ENCODE measurements at places on chromosomes 4 and X.

DNA sequence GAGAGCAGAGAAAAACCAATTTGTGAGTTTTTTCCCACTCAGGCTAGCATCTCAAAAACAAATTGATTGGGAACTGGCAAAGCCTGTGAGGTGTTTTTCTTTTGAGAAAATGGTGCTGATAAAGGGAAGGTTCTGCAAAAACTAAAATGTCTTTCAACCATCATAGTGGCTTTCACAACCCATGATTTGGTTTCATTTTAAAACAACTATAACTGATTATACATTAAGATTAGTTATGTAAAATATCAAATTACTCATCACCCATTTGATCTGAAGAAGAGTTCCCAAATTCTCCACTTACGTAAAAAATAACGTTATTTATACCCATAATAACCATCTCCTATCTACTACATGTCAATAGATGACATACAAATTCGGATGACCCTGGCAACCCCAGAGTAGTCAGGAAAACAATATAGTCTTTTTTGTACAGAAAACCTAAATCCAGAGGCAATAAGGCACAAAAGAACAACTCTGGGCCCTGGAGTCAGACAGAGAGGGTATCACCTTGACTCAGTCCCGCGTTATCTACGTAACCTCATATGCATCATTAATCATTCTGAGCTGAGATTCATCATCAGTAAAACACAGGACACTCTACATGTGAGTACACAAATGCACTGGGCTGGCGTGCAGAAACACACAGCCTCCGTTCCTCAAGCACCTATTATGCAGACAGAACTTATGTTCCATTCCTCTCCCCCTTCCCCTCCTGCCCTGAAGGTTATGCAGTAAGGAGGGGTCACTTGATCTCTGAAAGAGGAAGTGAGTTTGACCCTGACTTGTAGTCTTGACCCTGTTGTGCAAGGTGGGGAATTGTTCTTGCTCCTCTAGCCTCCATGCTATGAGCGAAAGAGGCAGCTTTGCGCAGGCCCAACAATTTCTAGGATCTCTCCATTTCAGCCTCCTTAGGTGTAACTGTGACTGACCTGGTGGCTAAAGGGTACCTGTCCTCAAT, 82.2 kb downstream of the SLC9A7 start:
- DNase-seq, result no peak

DNA sequence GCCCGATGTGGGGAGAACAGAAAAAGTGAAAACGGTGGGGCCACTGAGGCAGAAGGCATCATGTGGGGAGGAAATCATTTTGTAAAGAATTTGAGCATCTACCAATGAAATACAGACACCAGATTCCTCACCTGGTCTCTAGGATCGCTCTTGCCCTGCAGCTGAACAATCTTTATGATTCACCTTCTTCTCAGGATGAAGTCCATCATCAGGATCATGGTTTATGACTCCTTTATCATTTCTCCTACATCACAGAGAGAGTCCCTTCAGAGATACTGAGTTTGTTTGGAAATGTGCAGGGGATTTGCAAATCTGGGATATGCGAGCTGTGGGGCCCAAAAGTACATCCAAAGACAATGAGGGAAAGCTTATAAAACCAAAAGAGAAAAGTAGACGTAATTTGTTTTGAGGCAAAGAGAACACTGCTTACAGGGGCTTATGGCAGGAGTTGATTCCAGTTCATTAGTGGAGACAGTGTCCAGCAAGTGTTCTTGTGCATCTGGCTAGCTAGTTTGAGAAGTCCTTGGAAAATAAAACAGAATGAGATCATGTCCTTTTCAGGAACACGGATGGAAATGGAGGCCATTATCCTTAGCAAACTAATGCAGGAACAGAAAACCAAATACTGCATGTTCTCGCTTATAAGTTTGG, 15.3 kb upstream of the ANXA5 start:
- no peak for DNase-seq

DNA sequence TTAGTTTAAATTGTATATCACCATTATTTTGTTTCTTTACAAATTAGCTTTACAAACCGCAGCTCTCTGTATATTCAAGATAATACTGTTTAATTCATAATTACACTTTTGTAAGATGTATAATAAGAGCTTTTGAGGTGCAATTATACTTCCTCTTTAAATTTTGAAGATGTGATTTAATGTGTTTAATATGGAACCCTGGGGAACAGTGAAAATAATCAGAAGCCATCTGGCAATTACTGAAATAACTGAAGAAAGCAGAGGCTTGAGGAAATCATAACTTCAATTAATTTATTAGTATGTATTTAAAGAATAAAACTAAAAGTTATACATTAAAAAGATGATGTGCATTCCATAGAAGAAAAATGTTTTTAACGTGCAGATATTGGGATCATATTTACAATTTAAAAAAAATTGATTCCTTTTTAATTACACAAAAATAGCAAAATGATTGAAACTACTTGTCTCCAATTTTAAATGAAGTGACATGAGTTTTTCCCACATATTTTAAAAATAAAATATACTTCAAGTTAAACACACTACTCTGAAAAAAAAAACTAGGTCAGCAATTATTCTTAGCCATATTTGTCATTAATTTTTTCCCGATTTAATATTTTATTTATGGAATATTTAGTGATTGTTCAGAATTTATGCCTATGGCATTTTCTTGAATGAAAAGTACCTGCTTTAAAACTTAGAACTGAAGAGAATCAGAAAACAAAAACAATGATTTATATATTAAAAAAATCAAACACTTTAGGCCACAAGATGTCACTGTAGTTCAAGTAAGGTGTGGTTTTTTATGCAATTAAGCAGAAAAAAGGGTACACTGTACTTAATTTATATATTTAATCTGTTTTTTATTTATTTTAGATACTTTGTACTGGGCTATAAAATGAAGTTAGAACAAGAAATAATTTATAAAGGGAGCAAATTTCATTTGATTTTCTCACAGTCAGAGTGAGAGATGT, 942.7 kb upstream of the NDST4 start:
- no peak for DNase-seq

DNA sequence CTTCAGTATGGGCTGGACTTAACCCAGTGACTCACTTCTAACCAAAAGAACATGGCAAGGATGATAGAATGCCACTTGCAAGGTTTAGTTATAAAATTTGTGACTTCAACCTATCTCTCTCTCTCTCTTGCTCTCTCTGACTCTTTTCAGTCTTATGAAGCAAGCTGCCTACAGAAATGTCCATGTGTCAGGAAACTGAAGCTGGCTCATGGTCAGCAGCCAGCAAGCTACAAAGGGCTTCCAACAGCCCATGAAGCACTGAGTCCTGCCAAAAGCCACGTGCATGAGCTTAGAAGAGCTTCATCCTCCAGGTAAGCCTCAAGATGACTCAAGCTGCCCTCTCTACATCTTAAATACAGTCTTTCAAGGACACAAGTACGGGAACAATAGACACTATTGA, 100.3 kb downstream of the HS3ST1 start:
- DNase-seq, result no peak

GRCh38 chrX:34377645-34378044, 245.5 kb upstream of the FAM47A start:
- DNase-seq, result no peak

DNA sequence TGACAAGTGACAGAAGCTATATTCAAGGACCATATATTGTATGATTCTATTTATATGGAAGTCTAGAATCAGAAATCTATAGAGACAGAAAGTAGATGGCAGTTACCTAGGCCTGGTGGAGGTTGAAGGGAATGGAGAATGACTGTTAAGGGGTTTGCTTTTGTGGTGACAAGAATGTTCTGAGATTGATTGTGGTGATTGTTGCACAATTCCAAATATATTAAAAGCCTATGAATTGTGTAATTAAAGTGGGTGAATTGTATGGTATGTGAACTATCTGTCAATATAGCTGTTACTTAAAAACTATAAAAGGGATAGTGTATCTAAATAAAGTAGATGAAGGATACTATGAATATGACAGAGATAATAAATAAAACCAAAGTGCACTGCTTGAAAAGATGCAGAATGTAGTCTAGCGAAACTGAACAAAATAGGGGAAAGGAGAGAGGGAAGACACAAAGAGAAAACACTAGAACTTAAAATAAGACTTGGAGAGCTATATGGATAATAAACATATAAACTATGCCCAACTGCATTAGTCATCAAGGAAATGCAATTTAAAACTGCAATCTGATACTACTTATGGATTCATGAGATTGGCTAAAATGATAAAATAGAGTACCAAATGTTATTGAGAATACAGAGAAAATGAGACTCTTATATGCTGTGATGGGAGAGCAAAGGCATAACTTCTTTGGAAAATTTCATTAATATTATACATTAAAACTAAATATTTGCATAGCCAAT, 82.1 kb upstream of the BANK1 start:
- no peak for DNase-seq

- peak; percentile 45 for DNase-seq
These were observed 91.4 kb downstream of the GABRB1 start for GRCh38 chr4:47122592-47123291.

DNA sequence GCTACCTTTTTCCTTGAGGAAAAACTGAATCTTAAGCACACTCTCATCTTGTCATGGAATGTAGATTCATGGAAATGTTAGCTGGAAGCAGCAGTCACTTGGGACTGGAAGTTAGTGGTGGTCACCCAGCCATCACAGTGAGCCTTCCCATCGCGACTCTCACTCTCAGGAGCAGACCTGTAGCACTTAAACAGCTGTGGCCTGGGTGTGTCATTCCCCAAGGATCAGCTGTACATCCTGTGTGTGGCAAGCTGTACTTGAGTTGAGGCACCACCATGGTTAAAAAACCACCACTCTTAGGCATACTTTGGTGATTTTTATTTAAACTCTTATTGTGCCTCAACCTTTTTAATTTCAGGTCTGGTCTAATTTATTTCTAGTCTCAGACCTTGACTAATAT, 46.7 kb downstream of the JADE1 start:
- no peak for DNase-seq

DNA sequence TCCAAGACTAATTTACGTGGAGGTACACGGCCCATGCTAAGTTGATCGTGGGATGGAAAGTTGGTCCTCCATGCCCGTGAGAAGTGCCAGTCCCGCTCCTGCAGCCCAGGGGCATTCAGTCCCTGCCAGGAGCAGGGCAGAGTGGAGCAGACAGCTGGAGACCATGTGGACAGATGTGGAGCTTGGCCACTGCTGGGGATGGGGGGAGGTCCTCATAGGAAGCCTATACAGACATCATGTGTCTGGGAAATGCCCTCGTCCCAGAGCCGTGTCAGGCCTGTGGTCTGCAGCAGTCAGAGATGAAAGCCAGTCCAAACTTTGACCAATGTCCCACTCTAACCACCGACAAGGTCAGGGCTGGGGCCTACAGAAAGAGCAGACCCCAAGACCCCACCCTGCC, 118.4 kb downstream of the CPZ start:
- no peak for DNase-seq

- DNase-seq, result peak; percentile 47
These were observed 3.4 kb upstream of the USP53 start for GRCh38 chr4:119209077-119209476.

DNA sequence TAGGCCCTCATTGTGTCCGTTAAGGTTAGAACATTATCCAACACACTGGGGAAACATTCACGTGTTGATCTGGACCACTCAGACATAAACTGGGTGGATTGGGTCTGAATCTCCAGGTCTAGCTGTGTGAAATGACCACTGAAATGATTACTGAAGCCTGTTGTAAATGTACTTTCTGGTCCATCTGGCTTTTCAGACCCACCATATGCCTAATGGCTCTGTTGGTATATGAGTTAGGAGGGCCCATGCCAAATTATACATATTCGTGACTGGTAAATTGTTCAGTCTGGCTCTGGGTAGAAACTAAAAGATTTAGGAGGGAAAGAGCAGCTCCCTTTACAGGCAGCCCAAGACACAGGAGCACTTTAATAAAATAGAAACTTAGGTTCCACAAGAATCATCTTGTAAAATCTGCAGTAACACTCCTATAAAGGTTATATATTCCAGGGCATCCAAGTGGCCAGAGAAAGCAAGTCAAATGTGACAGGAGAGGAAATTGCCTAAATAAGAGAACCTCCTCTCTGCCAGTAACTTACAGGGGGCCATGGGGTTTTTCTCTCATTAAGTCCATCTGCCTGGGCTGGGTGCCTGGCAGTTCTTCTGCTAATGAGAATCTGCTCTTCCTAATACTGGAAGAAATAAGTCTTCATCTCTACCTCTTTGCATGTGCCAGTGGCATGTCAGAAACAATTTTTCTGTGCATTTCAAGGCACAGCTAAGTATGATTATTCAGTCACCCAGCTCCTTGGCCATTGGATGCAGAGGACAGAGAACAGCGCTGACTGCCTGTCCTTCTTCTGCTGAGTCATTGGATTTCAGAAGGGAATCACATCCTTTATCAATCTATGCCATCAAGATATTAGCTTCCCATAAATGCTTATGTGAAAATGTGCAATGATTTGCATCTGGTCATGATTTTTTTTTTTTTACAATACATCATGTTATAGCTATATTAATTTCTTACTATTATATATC, 112.6 kb downstream of the GLRA2 start:
- no peak for DNase-seq

DNA sequence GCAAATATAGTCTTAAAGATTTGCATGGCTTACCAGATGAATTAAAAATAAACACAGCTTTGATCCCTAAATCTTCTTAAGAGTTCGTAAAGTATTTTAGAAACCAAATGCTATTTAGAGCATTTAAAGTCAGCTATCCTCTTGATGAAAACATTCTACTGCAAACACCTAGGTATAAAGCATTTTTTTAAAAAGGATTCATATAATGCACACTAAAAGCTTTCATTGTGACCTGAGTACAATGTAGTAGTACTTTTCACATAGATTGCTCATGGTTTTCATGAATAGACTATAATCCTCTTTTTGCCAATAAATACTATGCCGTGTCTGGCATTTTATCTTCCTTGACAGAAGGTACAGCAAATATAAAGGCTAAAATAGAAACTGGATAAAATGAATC, 805.1 kb upstream of the INTU start:
- DNase-seq, result no peak

GRCh38 chr4:3225071-3225850, 23.7 kb upstream of the MSANTD1 start:
- DNase-seq, result no peak

GRCh38 chrX:19514791-19515614, at the start of gene MAP3K15:
MAP3K15 (minus strand) TSS chrX:19515508; CDS start chrX:19515261, 247 bp downstream.
- DNase-seq, result peak; percentile 3

- no peak for DNase-seq
These were observed 1.5 kb upstream of the BCOR start for GRCh38 chrX:40099055-40099958.

- no peak for DNase-seq
These were observed 24.3 kb downstream of the ABCG2 start for GRCh38 chr4:88134111-88134510.

GRCh38 chr4:165872461-165873297, at the start of gene TLL1:
TLL1 (plus strand) TSS chr4:165873237; CDS start chr4:165873905, 668 bp downstream.
- DNase-seq, result no peak

GRCh38 chr4:45442466-45442865, 681.4 kb downstream of the GABRG1 start:
- DNase-seq, result no peak

DNA sequence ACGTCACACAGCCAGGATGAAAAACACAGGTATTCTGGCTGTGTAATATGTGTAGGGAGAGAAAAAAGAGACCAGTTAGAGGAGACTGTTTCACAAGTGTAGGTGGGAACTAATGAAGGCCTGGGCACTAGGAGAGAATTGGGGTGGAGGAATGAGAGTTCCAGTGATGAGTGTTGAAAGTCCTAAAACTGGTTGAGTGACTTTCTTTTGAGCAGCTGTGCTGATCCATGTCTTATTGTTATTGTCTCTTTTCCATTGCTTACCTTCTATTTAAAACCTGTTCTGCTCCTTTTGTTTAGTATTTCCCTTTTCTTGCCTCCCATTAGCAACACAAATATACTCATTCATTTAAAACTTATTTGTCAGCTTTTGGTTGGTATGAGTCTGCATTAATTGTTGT, 88.7 kb downstream of the PDLIM5 start:
- DNase-seq, result no peak

- DNase-seq, result no peak
These were observed 140.5 kb downstream of the GRIA3 start for GRCh38 chrX:123324625-123325024.
